OCI-LY7 (cell line): ENCODE measurements at places on chromosomes 13 and 19.
A peak's percentile ranks its signal among the peaks of the same experiment; 100 is the strongest.

GRCh38 chr13:29785978-29786377 lies 64.4 kb downstream of the UBL3 start:
- DNase-seq = no peak

GRCh38 chr13:27770809-27771208 lies 21.5 kb upstream of the GSX1 start:
- DNase-seq = peak; percentile 57

- no peak for DNase-seq
Observed at GRCh38 chr19:15776991-15777970, 10.2 kb upstream of the OR10H5 start.

GRCh38 chr13:92966900-92967299 lies 259.7 kb upstream of the GPC6 start:
- no peak for DNase-seq

GRCh38 chr19:57675881-57676280 lies 5.9 kb upstream of the ZNF551 start:
- DNase-seq = no peak

DNA sequence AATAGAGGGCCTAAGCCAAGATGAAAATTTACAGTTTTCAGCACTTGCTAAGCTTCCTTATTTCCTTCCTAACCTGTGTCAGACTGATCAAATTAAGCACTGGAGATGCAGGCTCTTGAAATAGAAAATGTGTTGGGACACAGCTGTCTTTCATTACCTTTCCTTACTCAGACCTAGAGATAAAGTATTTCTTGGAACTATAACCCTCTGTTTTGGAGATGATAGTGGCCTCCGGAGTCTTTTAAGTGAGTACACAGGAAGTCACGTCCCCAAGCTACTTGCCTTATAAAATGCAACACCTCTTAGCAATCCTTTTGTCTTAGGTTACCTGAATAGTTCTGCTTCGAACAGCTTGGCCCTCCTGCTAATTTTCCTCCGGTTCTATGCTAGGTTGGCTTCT lies 12.4 kb upstream of the AKAP11 start:
- DNase-seq = no peak

GRCh38 chr19:56823417-56823816 lies 17.1 kb downstream of the PEG3 start:
- DNase-seq = no peak

GRCh38 chr19:47057328-47057727 lies 8.9 kb upstream of the TMEM160 start:
- DNase-seq = no peak

GRCh38 chr13:74555651-74556420 lies 421.6 kb upstream of the KLF12 start:
- no peak for DNase-seq

GRCh38 chr13:95156208-95156607 lies 145.0 kb downstream of the ABCC4 start:
- no peak for DNase-seq

DNA sequence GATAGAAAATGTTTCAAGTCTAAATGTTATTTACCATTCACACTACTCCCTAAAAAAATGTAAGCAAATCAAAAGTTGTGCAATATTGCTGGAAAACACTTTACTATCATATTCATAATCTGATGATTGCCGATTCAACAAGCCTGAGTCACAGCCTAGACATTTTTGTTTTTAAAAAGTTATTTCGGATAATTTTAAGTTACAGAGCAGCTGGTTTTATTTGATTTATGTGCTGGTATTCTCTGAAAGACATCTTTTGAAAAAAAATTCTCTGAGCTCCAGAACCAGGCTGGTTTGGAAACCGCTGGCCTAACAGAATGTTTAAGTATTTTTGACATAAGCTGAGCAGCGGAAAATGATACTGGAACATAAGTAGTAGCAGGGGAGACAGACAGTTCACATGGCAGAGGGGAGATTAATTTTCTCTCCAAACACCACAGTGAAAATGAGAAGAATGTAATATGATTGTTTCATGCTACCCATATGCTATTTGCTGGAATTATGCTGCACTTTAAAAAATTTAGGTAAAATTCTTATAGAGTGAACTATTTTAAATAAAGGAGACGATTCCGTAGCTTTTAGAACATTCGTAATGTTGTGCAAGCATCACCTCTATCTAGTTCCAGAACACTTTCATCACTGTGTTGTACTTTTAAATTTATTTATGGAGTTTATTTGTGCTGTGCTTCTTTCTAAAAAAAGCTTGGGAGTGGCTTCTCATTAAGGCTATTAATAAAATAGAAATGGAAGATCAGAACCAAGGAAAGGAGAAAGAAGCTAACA lies 36.1 kb downstream of the TBC1D4 start:
- no peak for DNase-seq

DNA sequence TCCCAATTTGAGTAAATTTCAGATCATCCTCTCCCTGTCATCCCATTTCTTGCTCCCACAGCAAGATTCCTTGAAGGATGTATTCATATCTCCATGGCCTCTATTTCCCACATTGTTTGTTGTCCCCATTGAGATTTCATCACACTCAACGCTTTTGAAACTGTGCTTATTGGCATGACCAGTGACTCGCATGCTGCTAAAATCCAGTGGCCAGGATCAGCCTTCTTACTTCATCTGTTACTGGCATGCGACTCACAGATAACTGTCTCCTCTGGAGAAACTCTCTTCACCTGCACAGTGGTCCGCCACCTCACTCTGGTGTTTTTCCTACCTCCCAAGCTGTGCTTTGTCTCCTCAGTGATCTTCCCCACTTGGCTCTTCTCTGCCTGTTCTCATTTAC lies 95.8 kb downstream of the WASF3 start:
- DNase-seq = no peak
